Breast epithelium (tissue), 4 donors: ENCODE measurements at places on chromosomes 6 and 20.

GRCh38 chr6:148441454-148441911 is 98.8 kb downstream of the SASH1 start:
- DNase-seq, result no peak

GRCh38 chr6:31356946-31357466 is at the start of gene HLA-B:
TSS of gene HLA-B (minus strand) at chr6:31357179. CDS start at chr6:31357158, 21 bp downstream.
- DNase-seq, result peak; percentile 47

- no peak for DNase-seq
Observed at GRCh38 chr6:35264550-35265274, 5.2 kb downstream of the ZNF76 start.

DNA sequence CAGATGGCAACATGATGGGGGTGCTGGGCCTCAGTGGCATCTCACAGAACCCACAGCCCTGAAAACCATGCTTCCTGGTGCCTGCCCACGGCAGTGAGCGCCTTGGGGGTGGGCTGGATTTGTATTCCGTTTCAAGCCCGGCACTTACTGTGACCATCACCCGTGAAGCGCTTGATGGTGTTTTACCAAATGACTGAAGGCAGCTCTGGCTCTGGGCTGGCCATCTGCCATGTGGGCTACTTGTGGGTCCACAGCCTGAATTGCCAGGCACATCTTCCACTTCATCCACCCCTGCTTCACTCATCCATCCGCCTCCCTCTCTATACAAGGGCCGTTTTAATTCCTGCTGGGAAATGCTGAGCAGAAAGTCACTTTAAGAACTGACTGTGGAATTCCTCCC is 250.9 kb upstream of the GMDS start:
- no peak for DNase-seq

DNA sequence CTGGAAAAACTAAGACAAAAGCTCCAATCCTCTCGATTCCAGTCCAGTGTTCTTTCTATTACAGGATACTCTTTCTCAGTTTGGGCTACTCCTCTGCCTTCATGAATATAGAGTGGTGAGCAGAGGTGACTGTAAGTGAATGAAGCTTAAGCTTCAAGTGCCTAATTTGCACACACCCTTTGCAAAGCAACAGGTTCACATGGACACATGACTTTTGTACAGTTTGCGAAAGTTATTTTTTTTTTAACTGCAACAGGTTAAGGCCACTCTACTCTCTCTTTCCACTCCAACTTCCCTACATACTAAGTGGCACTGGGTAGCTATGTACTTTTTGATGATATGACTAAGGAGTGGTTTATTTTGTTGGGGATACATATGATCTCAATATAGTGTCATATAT is 19.4 kb upstream of the HEY2 start:
- DNase-seq, result no peak

DNA sequence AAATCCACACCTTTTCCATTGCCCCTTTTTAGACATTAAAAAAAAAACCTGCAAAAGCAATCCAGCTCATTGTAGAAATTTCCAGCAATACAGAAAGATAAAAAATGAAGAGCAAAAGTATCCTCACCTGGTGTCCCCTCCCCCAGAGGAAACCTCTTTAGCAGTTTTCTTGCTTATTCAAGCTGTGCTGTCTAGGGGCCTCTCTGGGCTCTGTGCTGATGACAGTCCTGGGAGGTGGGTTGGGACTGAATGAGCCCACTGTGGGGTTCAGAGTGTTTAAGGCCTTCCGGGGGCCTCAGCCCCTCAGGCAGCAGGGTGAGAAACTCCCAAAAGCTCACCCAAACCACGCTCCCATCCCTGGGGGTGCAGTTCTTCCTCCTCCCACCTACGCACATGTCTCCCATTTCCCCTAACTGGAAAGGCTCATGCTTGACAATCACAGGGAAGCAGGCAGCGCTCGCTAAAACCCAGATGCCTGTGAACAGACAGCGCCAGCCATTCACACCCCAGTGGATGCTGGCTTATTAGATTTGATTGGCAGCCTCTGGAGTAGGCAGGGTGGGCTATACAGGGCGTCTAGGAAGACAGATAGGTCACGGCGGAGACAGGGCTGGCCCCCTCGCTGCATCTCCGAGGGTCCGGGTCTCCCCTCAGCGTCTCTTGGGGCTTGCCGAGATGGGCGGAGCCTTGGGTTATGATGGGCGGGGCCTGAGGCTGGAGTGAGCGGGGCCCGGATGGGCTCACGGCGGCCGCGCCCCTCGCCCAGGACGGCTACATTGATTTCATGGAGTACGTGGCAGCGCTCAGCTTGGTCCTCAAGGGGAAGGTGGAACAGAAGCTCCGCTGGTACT is 4.6 kb downstream of the GUCA1A start:
- no peak for DNase-seq

- no peak for DNase-seq
Observed at GRCh38 chr6:85163156-85164080, 286.5 kb upstream of the NT5E start.

DNA sequence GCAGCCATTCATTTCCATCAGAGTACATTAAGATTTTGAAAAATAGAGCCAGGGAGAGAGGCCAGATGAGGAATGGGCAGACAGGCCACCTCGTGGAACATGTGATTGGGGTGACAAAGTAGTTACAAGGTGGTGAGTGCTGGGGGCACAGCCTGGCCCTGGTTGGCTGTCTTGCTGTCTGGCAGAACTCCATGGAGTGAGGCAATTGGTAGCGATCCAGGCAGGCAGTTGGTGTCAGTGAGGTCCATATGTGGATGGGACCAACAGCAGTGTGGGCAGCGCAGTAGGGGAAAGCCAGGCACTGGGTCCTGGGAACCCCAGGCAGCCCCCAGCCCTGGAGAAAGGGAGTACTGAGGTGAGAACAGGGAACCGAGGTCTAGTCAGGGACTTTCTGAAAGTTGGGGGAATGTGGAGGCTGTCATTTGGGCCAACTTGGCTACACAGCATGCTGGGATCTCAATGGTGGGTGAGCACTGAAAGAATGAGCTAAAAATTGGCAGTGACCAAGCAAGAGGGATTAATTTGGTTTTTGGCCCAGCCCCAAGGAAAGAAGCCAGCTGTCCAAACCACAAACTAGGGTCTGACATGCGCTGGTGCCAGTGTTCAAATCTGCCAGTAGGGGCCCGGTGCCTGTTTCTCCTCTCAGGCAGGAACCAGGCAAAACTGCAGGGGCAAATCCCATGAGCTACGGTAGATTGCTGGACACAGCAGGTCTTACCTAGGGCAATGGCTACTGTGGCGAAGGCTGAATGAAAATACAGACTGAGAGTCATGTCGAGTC is 61.4 kb upstream of the E2F3 start:
- DNase-seq, result no peak

DNA sequence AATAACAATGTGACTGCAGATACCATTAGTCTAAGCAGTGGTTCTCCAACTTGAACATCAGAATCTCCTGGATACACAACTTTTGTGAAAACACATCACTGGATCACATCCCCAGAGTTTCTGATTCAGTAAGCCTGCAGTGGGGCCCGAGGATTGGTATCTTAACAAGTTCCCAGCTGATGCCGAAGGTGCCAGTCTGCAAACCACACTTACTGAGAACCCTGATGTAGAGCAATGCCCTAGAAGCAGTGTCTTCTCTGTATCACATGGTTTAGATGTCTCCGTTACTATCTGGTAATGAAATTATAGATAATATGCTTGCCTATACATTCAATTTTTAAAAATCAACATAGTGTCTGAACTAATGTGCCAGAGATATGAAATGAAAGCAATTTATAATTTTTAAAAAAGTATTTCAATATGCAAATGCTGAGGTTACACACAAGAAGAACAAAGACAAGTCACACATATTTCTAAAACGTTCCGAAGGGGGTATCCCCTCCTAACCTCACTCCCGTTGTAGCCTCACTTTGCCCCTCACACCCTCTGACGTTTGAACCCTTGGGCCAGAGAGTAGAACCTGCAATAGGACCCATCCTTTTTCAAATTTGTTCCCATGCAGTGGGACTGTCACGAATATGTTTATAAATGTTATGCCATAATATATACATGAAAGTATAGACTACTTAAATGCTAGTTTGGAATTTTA is 115.4 kb upstream of the SAMD5 start:
- no peak for DNase-seq
